ENCODE measurements at places on chromosomes 5 and 9.

DNA sequence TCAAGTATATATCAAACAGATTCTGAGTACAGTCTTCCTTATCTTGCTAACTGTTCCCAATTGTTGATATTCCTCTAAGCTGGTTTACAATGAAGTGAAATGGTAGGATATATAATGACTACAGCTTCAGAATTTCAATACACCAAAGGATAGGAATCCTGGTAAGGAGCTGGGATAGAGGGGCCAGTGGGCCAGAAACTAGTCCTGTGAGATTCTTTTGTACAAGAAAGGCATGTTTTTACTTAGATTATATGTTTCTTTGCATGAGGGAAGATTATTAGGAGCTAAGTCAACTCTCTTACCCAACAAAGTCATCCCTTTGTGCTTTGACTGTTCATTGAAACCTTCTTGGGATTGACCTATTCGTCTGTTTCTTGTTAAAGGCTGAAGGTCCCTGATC is 435.7 kb downstream of the PLK2 start:
- DNase-seq, result no peak

- DNase-seq, result peak; percentile 97
Measured at GRCh38 chr5:133907075-133907474, 61.4 kb downstream of the C5orf15 start.

DNA sequence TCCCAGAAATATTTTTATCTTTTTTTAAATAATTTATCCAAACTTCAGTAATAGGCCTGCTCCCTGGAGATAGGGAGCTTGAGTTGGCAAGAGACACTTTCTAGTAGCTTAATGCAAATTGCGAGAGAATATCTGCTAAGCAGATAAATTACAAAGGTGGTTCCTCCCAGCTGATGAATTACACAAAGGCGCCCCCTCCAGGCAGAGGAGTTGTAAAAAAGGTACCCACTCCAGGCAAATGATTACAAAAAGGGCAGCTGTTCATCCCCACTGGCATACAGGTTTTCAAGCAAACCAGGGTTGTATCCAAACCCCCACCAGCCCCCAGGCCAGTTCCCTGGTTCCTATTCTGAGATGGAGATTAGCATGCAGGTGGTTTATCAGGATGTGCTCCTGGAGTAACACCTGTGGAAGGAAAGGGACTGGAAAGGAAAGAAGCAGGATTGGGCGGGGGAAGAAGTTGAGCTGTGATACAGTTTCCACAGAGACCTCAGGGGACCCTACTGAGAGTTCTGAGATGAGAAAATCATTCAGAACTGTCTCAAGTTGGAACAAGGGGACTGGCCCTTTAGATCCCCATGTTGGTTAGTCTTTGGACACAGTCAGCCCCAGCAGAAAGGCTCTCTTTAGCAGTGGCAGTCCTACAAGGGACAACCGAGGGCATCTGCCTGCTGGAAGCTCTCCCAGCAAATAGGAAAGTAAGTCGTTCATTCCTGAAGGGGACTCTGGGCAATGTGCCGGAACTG is 25.5 kb downstream of the ESM1 start:
- no peak for DNase-seq

- no peak for DNase-seq
Measured at GRCh38 chr5:40497573-40497972, 182.1 kb upstream of the PTGER4 start.

Data from NCI-H446 (cell line).